ENCODE measurements at places on chromosomes 12 and 14.

DNA sequence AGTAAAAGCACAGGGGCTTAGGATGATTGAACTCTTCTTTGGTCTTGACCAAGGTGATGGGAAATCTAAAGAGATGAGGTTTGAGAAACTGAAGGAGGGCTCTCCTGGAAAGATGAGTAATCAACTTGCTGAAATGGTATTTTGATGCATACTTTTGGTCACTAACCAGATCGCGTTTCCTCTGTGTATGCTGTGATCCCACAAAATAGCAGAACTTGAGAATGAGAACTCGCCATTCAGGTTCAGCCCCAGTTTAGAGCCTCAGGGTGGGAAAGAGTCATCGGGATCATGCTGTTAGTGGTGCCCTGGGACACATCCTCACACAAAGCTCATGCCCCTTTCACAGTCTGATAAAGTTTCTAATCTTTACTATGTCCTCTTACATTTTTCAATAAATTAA is 488.8 kb downstream of the ETNK1 start:
- peak; percentile 36 for DNase-seq

GRCh38 chr12:101216810-101217209 is 6.8 kb upstream of the SLC5A8 start:
- DNase-seq, result no peak

- no peak for DNase-seq
These were observed 127.8 kb downstream of the DAAM1 start for GRCh38 chr14:59316151-59316830.

- no peak for DNase-seq
These were observed 949 bp downstream of the PLBD2 start for GRCh38 chr12:113359133-113359938.

- DNase-seq, result peak; percentile 61
These were observed 24.5 kb downstream of the SAMD4A start for GRCh38 chr14:54591461-54591860.

GRCh38 chr14:104887623-104888488 is 22.8 kb downstream of the CEP170B start:
- DNase-seq, result no peak

- no peak for DNase-seq
These were observed 5.0 kb upstream of the E2F7 start for GRCh38 chr12:77070382-77070781.

All from keratinocyte (primary cell).